Left colon (tissue), 2 donors: ENCODE measurements at places on chromosomes 16 and 17. TPM values are rescaled to one million over a fixed set of nuclear protein-coding genes. Genes with fewer than 3 reads are reported as not detected.

Gene NOG
- total RNA-seq, result 0.22 TPM

Gene AANAT
- not detected for total RNA-seq

Gene C16orf74
- 1.6 TPM for total RNA-seq

Gene MINK1
- 205 TPM for total RNA-seq

Gene UBN1
- 43.5 TPM for total RNA-seq

Gene HOXB1
- not detected for total RNA-seq

Gene NACA2
- not detected for total RNA-seq

Gene TNK1
- 24.9 TPM for total RNA-seq

Gene CDH1
- total RNA-seq, result 770 TPM

Gene TMEM114
- not detected for total RNA-seq

Gene CRYBA1
- total RNA-seq, result not detected

Gene CACNG5
- not detected for total RNA-seq

Gene ARHGAP44
- total RNA-seq, result 71.1 TPM

Gene MT4
- not detected for total RNA-seq

Gene SERPINF2
- 1.4 TPM for total RNA-seq

Gene TRPV3
- total RNA-seq, result 1.5 TPM

Gene FN3K
- total RNA-seq, result 48.3 TPM

Gene NOTUM
- not detected for total RNA-seq

Gene BICDL2
- total RNA-seq, result 91.8 TPM

Gene CNGB1
- 0.17 TPM for total RNA-seq

Gene TNP2
- total RNA-seq, result not detected

Gene CEMP1
- total RNA-seq, result 0.70 TPM

Gene CLDN7
- total RNA-seq, result 997 TPM

Gene FGF11
- 2.3 TPM for total RNA-seq

Gene ARL5C
- total RNA-seq, result 0.56 TPM

Gene CCL5
- 8.3 TPM for total RNA-seq

Gene SMG6
- total RNA-seq, result 27.8 TPM

Gene PPP1R1B
- total RNA-seq, result 259 TPM

Gene CACNA1G
- total RNA-seq, result 0.03 TPM

Gene MYH13
- 0.03 TPM for total RNA-seq

Gene TMEM95
- total RNA-seq, result not detected

Gene GPR142
- total RNA-seq, result not detected

Gene DPEP1
- total RNA-seq, result 4.4 TPM

Gene MT1G
- total RNA-seq, result 484 TPM

Gene NLRC3
- total RNA-seq, result 1.3 TPM

Gene PRSS22
- 12.9 TPM for total RNA-seq

Gene ANKRD40CL
- 63.4 TPM for total RNA-seq

Gene CD2BP2
- total RNA-seq, result 57.3 TPM

Gene C17orf50
- total RNA-seq, result not detected

Gene CCL18
- 1.2 TPM for total RNA-seq

Gene CD300LD
- not detected for total RNA-seq

Gene PMFBP1
- total RNA-seq, result 6.4 TPM

Gene KIF2B
- not detected for total RNA-seq

Gene OTOP2
- 52.3 TPM for total RNA-seq

Gene CTF1
- 0.24 TPM for total RNA-seq

Gene IRX5
- total RNA-seq, result not detected

Gene MRM1
- total RNA-seq, result 10.2 TPM

Gene SALL1
- 2.0 TPM for total RNA-seq

Gene HBQ1
- total RNA-seq, result not detected

Gene CYGB
- total RNA-seq, result 12.2 TPM

Gene GP2
- total RNA-seq, result 6.5 TPM

Gene ITGA2B
- total RNA-seq, result 0.37 TPM

Gene DHX38
- 52.0 TPM for total RNA-seq

Gene VMO1
- total RNA-seq, result 0.79 TPM

Gene CD300E
- not detected for total RNA-seq
